ENCODE measurements at places on chromosomes 2 and 18.

- no peak for DNase-seq
Observed at GRCh38 chr2:64852771-64853241, 136.4 kb upstream of the SLC1A4 start.

GRCh38 chr2:163698857-163699256, 37.0 kb downstream of the FIGN start:
- no peak for DNase-seq

DNA sequence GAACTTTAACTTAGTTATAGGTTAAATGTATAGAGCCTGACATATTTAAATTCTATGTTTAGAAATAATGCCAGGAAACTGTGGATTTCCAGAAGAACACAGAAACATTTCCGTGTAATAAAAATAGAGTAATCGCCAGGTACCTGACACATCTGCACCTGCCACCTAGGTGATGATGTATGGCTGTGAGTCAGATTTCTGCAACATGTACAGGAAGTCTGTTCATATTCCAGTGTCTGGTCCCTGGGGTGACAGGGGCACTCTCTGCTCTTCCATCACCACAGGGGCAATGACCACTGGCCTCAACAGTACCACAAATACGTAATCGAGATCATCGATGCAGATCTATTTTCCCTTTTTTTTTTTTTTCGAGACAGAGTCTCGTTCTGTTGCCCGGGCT, 101.1 kb upstream of the LPIN2 start:
- DNase-seq = no peak

- no peak for DNase-seq
Observed at GRCh38 chr2:184463102-184463865, 135.0 kb upstream of the ZNF804A start.

GRCh38 chr18:35193316-35193715, 47.5 kb upstream of the ZNF397 start:
- DNase-seq = no peak

Data from stimulated activated CD8-positive, alpha-beta memory T cell treated with anti-CD3 and anti-CD28 coated beads, Interleukin-15, amount 100 ng/mL, for 48 hours (primary cell).